ENCODE measurements at places on chromosomes 6 and 20.

DNA sequence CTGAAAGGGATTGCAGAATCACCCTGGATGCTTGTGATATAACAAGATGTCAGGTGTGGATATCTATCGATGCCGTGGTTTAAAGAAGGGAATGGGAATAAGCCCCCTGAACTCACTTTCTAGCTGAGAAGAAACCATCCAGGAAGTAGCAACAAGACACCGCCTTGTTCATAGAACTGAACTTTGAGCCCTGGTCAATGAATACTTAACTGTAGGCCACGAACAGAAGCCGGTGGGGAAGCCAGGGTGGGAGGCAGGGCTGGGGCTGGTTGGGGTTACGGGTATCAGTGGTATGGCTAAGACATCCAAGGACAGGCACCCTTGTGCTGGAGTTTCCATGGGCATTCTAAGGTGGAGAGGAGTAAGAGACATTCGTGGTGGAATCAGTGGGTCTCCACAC, 61.0 kb downstream of the UST start:
- no peak for DNase-seq

DNA sequence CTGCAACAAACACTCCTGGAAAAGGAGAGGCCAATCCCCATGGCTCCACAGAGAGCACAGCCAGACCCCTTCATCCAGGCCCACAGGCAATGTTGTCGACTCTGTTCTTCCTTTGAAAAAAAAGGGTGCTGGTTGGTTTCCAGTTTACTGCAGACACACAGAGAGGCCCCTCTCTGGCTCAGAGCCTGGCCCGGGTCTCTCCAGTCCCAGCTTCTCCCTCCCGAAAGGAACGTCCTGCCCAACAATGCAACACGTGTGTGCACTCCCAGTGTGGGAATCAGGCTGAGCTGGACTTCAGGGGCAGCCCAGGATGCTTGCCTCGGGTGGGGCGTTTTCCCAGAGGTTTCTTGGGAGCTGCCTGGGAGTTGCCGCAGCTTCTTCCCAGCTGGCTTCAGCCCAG, 4.5 kb upstream of the NKAIN4 start:
- no peak for DNase-seq

DNA sequence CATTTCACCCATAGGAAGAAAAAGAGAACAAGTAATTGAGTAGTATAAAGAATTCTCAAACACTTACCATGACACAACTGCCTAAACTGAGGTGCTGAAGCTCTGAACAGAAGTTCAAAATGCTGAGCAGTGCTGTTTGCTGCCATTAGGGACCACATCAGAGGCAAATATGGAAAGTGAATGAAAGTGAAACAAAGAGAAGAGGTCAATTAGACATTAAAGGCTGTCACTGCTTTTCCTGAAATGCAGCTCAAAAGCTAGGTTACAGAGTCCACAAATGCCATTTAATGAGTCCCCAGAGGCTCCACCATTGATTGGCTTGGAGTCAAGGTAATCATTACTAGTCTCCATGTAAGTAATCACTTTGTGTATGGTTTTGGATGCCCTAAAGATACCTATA, 46.1 kb downstream of the POU3F2 start:
- no peak for DNase-seq

DNA sequence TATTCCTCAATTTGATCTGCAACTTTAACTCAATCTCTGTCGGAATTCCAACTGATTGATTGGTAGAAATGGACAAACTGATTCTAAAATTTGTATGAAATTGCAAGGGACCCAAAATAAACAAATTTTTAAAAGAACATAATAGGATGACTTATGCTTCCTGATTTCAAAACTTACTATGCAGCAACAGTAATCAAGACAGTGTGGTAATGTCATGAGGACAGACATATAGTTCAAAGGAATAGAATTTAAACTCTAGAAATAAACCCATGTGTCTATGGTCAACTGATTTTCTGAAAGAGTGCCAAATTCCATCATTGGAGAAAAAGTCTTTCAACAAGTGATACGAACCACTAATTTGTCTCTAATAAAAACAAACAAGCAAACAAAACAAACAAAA, 1320.1 kb upstream of the GJE1 start:
- DNase-seq: no peak

DNA sequence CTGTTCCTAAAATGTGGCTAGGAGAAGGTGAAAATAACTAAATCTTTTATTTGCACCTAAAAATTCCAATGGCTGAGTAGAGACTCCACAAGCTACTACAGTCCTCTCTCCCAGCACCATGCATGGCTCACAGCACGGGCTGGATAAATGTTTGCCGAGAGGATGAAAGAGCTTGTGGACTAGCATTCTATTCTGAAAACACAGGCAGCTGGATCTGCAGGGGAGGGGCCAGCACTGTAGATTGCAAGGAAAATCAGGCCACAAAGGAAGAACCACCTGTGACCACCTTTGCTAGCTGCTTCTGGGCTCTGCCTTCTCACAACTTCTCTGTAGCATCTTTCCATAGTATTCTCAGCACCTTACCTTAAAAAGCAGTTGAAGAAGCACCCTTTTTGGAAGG, 46.6 kb downstream of the CLIC5 start:
- DNase-seq: no peak

DNA sequence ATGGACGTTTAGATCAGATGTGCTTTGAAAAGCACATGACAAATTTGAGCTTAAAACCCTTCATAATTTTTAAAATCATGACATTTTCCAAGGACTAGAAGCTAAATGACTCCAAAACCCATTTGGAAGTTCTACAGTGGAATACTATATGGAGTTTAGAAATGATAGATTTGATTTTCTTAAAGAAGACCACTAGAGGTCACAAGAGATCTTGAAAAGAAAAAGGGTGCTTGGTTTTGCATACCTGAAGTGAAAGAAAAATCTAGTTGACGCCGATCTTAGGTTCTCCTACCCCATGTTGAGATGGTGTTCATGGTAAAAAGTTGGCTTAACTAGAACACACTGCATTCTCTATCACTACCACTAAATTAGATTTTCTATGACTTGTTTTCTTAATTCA, 31.5 kb downstream of the CFAP61 start:
- peak; percentile 64 for DNase-seq

DNA sequence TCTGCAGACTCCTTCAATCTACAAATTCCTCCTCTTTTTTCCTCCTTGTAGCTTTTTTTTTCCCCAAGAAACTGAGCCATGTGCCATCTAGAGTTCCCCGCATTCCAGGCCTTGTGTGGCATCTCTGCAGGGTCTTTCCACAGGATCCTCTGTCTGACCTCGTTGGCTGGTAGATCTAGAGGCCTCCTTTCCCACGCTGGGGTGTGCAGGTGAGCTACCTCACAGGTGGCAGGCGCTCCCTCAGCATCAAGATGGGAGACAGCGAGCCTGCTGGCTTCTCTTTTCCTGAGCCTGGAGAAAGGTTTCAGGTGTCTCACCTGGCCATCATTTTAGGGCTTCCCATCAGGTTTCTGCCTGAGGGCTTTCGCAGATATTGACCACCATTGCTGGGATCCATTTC, 9.6 kb upstream of the NELFCD start:
- DNase-seq: no peak

GRCh38 chr6:154345811-154346210, 10.8 kb downstream of the IPCEF1 start:
- DNase-seq: no peak

- no peak for DNase-seq
Measured at GRCh38 chr6:37376078-37376743, 22.4 kb downstream of the RNF8 start.

DNA sequence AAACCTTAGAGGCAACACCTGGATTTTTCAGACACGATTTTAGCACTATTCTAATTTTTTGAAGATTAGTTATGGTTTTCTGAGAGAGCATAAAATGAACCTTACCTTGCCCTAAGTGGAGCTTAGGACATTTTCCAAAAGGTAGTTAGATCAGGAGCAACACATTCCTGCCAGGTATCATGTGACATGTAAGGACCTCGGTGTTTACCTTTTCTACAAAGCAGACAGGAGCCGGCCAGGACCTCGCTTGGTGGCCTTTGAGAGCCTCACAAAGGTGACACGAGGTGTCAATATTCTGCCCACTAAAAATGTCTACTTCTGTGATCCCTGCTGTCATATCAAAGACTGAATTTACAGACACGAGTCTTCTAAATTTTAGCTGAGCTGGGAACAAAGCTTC, 174.9 kb downstream of the SMOC2 start:
- no peak for DNase-seq

GRCh38 chr6:135328136-135328535, 147.0 kb downstream of the MYB start:
- no peak for DNase-seq
